ENCODE measurements at places on chromosomes 6 and 20. TPM values are rescaled to one million over a fixed set of nuclear protein-coding genes. Genes with fewer than 3 reads are reported as not detected.

DNA sequence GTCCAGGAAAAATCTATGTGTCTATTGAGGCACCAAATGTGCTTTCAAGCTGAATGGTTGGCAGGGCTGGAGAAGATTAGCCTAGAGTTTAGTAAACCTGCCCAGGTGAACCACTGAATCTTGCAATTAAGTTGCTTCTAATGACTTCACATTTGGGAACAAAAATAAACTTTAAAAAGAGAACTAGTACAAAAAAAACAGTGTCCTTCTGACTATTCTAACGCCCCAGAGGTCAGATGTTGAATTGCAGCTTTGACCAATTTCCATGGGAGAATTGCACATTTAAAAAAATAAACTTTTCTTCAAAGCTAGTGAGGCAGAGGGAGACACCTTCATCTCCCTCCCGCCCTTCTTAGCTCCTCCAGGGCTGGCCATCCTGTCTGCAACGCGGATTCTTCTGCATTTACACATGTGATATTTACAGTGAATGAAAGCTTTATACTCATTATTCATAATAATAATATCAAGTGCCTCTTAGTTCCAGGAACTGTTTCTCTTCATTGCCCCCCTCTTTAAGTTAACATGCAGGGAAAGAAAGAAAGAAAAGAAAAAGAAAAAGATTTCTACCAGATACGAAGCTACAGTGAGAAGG is 270.2 kb downstream of the SMOC2 start:
- no peak for DNase-seq

Gene FKBP1C
- not detected for total RNA-seq

Gene CYP24A1
- total RNA-seq = 3.6 TPM

Gene SYNDIG1
- not detected for total RNA-seq

- peak; percentile 67 for DNase-seq
Observed at GRCh38 chr20:63698739-63699465, 2.5 kb downstream of the TNFRSF6B start.

- no peak for DNase-seq
Observed at GRCh38 chr20:43017241-43018030, 172.3 kb downstream of the PTPRT start.

Gene ITPR3
- 42.1 TPM for total RNA-seq

Gene WFDC10B
- not detected for total RNA-seq

Gene THEMIS
- total RNA-seq = not detected

- DNase-seq = no peak
Observed at GRCh38 chr6:33431880-33432541, 12.1 kb downstream of the SYNGAP1 start.

DNA sequence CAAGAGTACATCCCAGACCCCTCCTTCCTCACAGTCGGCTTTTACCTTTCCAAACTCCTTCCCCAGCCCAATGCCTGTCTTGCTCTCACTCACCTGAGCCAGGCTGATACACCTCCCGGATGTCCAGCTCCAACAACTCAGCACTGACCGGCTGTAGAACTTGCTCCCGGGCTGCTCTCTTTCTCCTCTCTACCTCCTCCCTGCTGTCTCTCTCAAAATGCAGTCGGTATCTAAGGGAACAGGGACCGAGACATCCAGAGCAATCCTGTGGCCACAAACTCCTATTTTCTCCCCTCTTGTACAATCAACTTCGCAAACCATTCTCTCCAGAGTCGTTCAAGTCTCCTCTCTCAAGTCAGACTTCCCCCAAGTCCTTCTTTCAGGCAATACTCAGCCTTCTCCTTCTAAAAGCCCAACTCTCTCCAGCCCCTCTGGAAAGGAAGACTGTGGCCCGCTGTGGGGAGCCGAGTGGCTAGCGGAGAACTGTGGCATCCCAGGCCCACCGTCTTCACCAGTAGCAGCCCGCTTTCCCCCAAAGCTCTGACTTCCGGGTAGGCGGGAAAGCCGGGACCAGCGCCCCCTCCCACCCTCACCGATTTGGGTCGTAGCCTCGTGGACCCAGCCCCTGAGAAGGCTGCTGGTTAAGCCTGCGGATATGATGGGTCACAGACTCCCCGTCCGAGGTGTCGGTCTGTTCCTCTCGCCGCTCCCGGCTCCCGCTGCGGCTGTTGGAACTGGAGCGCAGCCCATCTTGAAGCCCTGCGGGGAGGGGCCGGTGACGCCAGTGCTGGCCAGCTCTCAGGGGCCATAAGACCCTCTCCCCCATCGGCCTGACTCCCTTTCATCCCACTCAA is 1.1 kb downstream of the GNL1 start:
- DNase-seq = peak; percentile 39

DNA sequence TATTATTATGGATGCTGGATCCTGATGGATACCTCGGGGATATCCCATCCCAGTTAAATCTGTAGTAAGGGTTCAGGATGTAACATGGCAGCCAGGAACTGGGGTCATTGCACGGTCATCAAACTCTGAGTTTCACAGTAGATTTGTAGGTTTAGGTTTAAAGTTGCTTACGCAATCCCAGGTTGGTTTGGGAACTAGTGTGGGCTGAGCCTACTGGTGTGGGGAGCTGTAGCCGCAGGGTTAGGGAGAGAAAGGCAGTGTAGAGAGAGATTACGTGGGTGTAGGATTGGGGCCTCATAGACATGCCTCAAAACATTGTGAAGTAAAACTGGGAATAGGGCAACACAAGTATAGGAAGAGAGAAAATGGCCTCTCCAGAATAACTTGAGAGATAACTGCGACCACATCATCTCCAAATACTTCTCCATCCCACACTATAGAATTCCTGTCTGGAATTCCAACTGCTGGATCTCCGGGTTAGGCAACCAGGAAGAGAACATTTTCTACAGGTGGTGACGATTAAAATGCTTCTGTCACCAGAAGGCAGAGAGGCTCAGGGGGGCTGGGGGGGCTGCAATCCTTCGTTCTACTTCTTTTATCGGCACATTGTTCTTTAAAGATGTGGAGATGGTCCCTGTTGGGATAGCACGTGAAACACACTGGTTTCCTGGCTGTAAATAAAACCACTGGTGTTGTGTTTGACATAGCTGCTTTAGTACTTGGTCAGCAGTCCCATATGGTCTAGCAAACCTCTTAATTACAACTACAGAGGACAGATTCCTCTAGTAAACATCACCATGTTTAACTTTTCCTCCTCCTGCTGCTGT is 44.9 kb upstream of the TMEM170B start:
- DNase-seq = no peak

Gene LGSN
- 10.8 TPM for total RNA-seq

Gene ZC2HC1B
- not detected for total RNA-seq

Gene LHFPL5
- not detected for total RNA-seq

DNA sequence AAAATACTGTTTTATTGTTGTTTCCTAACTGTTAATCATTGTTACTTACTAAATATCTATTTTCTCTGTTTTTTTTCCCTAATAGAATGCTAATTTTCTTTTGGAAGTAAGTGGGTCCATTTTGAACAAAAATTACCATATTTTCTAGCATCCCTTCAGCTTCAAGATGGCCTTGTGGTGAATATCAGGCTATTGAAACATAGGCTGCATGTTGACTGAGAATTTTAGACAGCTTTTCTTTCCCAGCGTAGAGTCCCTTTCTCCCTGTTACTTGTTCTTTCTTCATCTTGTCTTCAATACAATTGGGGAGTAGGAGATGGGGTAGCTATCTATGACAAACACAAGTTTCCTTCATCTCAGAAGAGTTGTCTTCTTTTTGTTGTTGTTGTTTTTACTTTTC is 397.0 kb downstream of the DOK5 start:
- DNase-seq = no peak

- no peak for DNase-seq
Observed at GRCh38 chr6:105459864-105460263, 57.0 kb upstream of the PREP start.

Gene TRERF1
- 0.39 TPM for total RNA-seq

GRCh38 chr20:38238829-38239228 is 21.7 kb downstream of the KIAA1755 start:
- peak; percentile 49 for DNase-seq

Gene HAO1
- total RNA-seq = not detected

Gene OSBPL2
- 130 TPM for total RNA-seq

DNA sequence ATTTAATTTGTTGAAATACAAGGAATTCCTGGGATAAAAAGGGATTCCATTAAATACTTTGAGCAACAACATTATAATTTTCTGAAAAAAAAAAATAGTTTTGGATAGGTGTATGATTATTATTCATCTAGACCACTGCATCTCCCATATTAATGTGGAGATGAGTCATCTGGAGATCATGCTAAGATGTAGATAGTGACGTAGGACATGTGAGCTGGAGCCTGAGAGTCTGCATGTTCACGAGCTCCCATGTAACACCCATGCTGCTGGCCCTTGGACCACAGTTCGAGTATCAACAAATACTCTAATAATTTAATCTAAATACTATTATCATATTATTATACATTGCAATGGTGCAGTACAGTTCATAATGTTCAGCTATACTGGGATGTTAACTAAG is 91.6 kb downstream of the EPM2A start:
- no peak for DNase-seq

Gene CAP2
- total RNA-seq = 8.9 TPM

GRCh38 chr6:136324686-136325380 is 35.2 kb upstream of the BCLAF1 start:
- DNase-seq = no peak

Gene DSP
- total RNA-seq = 193 TPM

Gene DACT2
- 21.1 TPM for total RNA-seq

- no peak for DNase-seq
Observed at GRCh38 chr6:52330470-52330869, 31.5 kb upstream of the PAQR8 start.

Gene FOXQ1
- 191 TPM for total RNA-seq

GRCh38 chr6:10749734-10750133 is 2.1 kb downstream of the TMEM14B start:
- DNase-seq = no peak

DNA sequence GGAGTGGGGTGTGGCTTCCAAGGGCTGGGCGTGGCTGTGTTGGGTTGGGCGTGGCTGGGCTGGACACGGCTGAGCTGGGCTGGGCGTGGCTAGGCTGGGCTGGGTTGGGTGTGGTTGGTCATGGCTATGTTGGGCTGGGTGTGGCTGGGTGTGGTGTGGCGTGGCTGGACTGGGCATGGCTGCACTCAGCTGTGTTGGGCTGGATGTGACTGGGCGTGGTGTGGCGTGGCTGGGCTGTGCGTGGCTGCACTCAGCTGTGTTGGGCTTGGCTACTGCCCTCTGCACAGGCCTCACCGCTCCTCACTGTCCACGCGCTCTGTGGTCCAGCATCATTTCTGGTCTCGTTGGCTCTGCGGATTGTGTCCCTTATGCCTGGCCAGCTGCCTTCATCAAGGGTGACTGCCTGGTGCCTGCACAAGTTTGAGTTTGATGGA is 43.5 kb upstream of the SLCO4A1 start:
- DNase-seq = peak; percentile 57

GRCh38 chr6:29466241-29466640 is 9.3 kb downstream of the OR2H1 start:
- no peak for DNase-seq

Gene OPRL1
- total RNA-seq = 0.51 TPM

Gene GSTA2
- 65.4 TPM for total RNA-seq

Gene BCAS1
- total RNA-seq = 2.0 TPM

DNA sequence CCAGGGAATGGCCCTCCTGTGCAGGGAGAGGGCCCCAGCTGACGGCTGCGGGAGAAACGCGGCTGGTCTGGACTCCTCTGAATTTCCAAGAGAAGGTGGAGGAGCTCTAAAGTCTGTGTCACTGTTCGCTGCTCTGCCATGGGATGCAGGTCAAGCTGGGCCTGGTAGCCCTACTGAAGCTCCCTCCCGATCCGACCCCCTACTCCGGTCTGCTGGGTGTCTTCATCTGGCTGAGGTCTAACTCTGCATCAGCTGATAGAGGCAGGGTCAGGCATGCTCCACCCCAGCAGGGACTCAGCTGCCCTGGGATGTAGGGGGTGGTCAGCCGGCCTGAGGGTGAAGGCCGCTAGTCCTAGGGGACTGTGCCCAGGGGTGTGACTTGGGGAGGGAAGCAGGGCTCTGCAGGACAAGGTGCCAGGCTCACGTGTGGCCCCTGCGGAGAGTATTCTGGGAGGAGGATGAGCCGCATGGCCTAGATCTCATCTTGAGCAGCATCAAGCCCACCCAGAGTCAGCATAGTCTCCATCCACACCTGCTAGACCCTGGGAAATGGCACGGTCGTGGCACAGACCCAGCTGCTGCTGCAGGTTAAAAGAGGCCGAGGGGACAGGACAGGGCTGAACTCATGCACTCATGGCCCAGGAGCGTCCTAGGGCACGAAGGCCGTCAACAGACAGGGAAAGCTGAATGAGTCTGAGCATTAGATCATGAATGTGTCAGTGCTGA is 1.4 kb downstream of the CST3 start:
- DNase-seq = no peak

Gene BEND6
- not detected for total RNA-seq

- no peak for DNase-seq
Observed at GRCh38 chr6:149923327-149923986, 536 bp upstream of the RAET1G start.

Gene CEP85L
- 0.29 TPM for total RNA-seq

Gene COMMD7
- 142 TPM for total RNA-seq

GRCh38 chr6:80454197-80454596 is 347.7 kb downstream of the BCKDHB start:
- DNase-seq = no peak

DNA sequence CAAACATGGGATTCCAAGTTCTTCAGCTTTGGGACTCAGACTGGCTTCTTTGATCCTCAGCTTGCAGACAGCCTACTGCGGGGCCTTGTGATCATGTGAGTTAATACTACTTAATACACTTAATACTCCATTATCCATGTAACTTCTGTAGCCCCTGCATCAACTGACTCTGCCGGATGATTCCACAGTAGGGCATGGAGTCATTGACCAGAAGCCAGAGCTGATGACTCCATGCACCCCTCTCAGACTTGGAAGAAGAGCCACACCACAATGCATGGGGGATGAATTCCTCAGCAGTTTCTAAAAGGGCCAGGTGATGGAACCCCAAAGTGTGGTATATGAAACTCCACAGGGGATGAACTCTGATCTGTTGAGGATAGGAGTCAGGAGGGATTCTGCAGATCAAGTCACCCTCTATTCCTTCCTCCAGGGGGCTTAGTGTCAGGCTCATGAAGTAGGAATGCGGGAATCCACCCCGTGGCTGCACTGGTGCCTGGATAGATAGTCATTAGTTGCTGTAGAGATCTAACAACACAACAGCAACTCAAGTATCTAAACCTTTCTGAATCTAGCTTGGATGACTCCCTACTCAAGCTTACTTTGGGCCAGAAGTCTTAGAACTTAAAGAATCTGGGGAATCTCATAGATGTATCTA is 70.2 kb downstream of the GPR6 start:
- DNase-seq = no peak

DNA sequence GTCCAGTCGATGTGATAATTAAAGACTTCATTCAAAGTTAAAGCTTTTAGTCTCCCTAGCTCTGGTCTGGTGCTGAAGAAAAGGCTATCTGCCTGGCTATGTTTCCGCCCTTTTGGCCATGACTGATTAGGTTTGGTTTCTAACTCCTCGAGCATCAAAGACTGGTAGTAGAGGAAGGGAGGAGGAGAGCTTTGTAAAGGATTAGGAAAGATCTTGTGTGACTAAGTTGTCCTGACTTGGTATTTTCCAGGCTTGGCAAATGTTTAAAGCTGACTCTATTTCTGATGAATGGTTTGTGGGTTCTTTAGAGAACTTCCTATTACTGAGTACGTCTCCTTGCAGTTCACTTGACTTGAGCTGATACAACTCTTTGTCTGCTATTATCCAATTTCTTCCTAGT is 312.9 kb downstream of the GJA1 start:
- DNase-seq = no peak

Measured in Caco-2 (cell line).